CD4-positive, alpha-beta T cell treated with Interferon gamma for 1 hour (primary cell): ENCODE measurements at places on chromosomes 2 and 18.

DNA sequence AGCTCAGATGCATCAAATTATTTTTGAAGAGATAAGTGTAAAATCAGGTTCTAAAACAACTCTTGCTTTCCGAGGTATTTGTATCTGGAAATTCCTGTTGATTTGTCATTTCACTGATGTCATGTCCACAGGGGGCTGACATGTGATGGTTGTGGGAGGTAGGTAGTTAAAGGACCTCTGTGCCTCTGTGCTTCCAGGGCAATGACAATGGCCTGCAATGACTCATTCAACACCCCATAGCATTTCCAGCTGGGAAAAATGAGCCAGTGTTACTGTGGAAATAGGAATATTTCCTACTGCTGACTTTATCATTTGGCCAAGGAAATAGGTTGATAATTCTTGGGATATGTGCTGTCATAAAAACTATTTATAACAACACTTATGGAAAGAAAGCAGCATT lies 86.2 kb upstream of the CCDC195 start:
- no peak for DNase-seq

DNA sequence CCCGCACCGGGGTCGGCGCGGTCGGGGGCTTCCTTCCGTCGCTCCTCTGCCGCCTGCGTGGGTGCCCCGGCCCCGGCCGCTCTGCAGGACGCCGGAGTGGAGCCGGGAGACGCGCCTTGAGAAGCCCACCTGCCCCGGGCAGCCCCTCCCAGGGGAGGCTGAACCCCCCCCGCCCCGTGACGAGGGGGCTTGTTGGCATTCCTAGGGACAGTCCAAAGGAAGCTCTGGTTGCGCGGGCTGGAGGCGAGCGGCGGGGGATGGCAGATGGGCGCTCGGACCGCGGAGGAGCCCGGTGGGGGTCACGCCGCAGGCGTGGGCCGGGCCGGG lies 133.5 kb upstream of the MGAT5 start:
- DNase-seq, result no peak

DNA sequence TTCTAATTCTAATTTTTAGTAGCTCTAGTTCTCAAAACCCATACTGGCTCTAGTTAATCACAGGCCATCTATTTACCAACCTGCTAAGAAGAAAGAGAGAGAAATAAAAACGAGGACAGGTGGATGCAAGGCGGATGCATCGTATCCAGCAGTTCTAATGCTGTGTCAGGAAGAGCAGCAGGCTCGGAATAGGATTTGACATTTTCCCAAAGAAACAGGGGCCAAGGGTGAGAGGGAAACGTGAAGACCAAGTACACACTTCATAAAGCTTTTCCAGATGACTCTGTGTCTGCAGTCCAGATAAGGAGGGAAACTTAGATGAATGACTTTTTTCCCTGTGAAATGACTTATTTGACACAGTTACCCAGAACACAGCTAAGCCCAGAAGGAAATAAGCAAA lies 117.5 kb downstream of the ESCO1 start:
- DNase-seq, result no peak

DNA sequence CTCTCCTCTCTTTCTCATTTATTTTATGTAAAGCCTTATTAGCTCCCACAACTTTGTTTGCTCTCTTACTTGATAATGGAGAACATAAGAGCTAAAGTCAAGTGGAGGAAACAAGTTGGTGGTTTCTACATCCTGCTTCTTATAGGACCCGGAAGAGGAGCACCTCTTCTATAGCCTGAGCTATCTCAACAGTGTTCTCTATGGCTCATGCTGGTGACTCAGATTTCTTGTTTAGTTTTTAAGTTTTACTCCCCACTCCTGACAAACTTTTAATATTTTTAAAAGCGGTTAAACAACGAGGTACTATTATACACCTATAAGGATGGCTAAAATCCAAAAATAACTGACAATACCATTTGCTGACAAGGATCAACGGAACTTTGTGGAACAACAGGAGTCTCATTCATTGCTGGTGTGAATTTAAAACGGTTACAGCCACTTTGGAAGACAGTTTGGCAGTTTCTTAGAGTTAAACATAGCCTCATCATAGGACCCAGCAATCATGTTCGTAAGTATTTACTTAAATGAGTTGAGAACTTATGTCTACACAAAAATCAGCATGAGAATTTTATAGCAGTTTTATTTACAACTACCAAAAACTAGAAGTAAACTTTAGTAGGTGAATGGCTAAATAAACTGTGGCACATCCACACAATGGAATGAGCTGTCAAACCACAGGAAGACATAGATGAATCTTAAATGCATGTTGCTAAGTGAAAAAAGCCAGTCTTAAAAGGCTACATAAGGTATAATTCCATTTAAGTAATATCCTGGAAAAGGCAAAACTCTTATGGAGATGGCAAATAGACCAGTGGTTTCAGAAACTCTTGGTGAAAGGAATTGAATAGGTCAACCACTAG lies 12.7 kb upstream of the CDC42EP3 start:
- DNase-seq, result no peak

GRCh38 chr2:239324456-239324855 lies 76.4 kb downstream of the HDAC4 start:
- DNase-seq, result no peak

DNA sequence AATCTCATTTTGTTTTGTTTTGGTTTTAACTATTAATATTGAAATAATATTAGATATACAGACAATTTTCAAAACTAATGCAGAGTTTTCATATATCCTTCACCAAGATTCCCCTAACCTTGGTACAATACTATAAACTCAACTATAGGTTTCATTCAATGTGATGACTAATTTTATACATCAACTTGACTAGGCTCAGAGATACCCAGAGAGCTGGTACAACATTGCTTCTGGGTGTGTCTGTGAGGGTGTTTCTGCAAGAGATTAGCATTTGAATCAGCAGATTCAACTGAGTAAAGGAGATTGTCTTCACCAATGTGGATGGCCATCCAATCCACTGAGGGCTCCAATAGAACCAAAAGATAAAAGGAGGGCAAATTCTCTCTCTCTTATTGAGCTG lies 221.3 kb upstream of the CRIM1 start:
- no peak for DNase-seq

DNA sequence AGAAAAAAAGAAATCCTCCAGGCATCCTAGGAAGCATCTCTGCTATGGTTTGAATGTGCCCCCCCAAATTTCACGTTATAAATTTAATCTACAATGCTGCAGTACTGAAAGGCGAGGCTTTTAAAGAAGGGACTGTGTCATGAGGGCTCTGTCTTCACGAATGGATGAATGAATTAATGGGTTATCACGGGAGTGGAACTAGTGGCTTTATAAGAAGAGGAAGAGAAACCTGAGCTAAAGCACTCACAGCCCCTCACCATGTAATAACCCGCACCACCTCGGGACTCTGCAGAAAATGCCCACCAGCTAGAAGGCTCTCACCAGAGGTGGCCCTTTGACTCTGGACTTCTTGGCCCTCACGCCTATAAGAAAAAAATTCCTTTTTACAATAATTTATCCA lies 27.6 kb downstream of the RNU4ATAC start:
- no peak for DNase-seq

DNA sequence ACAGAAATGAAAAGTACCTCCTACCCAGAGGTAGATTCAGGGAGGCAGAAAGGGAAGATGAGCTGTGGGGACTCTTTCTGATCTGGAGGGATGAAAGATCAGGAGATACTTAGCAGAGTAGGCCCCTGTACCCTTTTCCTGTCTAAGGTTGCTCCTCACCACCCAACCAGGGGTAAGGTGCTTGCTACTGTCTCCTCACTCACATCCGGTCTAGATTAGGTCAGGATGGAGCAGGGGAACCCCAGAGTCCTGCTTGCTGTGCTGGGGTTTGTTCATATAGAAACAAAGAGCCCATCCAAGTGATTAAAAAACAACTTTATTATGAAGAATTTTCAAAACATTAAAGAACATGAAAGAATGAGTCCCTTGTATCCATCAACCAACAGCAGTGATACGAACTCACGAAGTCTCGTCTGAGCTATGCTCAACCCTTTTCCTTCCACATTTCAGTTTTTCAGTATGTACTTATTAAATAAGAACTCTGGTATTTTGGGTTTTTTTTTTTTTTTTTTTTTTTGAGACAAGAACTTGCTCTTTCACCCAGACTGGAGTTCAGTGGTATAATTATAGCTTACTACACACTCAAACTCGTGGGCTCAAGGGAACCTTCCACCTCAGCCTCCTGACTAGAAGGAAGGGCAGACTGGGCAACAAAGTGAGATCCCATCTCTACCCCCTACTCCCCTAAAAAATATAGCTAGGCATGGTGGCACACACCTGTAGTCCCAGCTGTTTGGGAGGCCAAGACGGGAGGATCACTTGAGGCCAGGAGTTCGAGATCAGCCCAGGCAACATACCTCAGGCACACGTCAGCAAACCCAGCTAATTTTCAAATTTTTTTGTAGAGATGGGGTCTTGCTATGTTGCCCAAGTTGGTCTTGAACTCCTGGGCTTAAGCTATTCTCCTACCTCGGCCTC lies 28.5 kb upstream of the MCFD2 start:
- peak; percentile 82 for DNase-seq

DNA sequence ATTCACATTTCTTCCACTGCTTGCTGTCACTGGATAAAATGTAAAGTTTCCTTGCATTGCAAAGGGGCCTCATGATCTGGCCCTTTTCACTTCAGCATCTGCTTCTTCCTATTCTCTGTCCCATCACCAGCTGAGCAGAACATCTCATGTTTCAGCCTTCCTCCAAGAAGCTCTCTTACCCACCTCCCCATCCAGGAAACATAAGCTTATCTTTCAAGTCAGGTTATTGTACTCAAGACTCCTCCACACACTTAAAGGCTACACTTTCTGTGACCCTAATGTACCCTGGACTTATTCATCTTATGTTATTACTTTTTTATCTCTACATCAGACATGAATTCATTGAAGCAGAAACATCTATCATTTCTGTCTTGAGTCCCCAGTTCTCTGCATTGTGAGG lies 230.5 kb downstream of the PMAIP1 start:
- no peak for DNase-seq

DNA sequence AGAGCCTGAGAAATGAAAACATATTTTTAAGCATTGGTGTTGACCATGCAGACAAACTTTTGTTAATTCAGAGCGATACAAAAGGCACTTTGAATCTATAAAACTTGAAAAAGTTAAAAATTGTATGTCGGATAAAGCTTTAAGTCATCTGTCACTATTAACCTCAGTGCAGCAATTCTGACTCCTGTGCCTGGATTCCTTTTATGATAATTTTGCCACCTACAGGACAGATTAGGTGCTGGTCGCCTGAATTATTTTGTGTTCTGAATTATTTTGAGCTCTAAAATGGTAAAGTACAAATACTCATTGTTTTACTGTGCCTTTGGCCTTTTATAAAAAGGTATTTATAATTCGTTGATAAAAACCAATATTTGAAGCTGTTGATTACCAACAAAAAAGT lies 19.4 kb upstream of the RNF138 start:
- DNase-seq, result no peak

DNA sequence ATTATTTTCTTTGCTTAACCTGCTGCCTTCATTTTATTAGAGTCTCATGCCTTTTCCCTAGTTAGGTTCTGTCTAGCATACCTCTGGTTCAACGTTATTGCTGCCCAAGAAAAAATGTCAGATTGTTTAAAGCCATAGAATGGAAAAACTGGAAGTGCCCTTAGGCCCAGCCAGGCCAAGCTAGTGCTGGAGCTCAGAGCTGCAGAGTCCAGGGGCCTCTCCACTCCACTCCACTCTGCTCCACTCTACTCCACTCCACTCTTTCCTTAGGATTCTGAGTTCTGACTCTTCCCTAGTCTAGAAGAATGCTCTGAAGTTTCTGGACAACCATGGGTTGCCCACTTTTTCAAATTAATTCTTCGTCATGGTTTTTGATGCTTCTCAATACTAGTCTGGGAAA lies 155.6 kb downstream of the SETBP1 start:
- DNase-seq, result no peak

- no peak for DNase-seq
Measured at GRCh38 chr2:66555501-66556324, 120.8 kb downstream of the MEIS1 start.

DNA sequence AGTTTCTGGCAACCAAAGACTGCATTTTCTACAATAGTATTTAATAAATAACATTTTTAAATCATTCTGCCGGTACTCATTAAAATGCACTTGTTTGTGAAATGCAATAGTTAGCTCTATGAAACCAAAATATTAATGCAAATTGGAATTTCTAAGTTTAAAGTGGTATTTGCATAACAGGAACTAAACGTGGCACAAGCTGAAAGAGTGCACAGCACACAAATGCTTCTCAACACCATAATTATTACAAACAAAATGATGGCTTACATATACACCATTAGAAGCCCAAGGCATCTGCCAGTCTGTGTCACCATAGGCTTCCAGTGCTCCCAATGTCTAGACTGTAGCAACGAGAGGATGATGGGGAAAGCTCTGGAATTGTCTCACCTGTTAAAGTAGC lies 280.5 kb downstream of the TCF4 start:
- no peak for DNase-seq

GRCh38 chr2:32946314-32947075 lies at the start of gene LTBP1:
TSS of gene LTBP1 (plus strand) at chr2:32946953. CDS start at chr2:32947325, 372 bp downstream.
- peak; percentile 58 for DNase-seq

DNA sequence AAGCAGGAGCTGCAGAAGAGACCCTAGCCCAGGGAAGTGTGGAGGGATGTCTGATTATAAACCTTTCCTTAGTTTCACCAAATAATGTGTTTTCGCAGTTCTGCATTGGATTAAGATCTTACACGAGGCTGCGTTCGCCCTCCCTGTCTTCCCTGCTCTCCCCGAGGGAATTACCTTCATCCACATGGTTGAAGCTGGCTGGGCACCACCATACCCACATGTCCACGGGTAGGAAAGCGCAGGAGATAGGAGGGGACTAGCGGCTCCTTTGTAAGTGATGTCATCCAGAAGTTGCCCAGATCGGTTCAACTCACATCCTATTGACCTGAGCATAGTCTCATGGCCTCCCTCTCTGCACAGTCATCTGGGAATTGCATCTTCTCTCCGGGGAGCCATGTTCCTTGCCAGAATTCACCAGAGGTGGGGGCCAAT lies 1.1 kb downstream of the TTL start:
- no peak for DNase-seq

DNA sequence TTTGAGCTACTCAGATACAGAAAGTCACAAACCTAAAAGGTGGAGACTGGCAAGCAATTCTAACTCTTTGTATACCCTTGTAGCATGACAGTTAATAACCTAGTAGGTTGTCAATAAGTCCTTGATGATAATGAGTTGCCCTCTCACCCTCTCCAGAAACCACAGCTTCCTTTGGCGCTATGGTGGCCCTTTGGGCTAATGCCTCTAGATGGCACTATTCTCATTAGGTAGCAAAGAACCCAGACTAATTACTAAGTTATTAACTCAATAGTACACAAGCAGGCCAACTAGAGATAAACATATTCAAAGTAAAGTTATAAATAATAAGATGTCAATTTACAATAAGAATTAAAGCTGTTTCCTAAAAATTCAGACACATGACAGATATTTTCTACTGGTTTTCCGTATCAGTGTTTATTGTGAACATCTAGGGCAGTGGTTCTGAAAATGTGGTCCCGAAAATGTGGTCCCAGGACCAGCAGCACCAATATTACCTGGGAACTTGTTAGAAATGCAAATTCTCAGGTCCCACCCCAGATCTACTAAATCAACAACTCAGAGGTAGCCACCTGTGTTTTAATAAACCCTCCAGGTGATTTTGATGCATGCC lies 41.1 kb downstream of the LDAH start:
- DNase-seq, result no peak
